ENCODE measurements at places on chromosomes 5 and 9. TPM values are rescaled to one million over a fixed set of nuclear protein-coding genes. Genes with fewer than 3 reads are reported as not detected.
A peak's percentile ranks its signal among the peaks of the same experiment; 100 is the strongest.

Gene RETREG1
- total RNA-seq = 6.3 TPM

DNA sequence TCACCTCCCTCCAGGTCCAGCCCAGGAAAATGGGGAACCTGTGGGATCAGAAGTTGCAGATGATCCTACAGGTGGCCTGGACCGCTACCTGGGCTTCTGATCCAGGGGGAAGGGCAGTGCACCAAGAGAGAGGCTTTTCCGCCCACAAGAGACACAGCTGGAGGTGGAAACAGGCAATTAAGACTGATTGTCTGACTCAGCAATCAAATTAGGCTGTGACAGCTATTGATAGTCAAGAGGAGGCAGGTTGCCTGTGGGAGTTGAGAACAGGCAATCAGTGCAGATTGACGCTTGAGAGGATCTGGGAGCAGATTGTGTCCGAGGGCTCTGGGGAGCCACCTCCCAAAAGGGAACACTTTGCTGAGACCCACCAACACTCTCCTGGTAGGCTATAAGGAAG lies 71.1 kb upstream of the SLC44A1 start:
- H3K36me3 ChIP-seq = no peaks in the 10 kb centered on the region
- DNase-seq = peak; percentile 57
- peaks cover 30% of the 10 kb centered on the region for H3K4me1 ChIP-seq
- peaks cover 3% of the 10 kb centered on the region for H3K27me3 ChIP-seq
- H3K4me3 ChIP-seq = peak overlapping the region; percentile 54

DNA sequence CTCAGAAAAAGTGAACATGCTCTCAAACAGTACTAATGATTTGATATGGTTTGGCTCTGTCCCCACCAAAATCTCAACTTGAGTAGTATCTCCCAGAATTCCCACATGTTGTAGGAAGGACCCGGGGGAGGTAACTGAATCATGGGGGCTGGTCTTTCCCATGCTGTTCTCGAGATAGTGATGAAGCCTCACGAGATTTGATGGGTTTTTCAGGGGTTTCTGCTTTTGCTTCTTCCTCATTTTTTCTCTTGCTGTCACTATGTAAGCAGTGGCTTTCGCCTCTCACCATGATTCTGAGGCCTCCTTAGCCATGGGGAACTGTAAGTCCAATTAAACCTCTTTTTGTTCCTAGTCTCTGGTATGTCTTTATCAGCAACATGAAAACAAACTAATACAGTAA lies 401.3 kb downstream of the BNC2 start:
- no peak overlapping the region for H3K4me3 ChIP-seq
- H3K4me1 ChIP-seq = peaks cover under 1% of the 10 kb centered on the region
- H3K27me3 ChIP-seq = no peaks in the 10 kb centered on the region
- H3K36me3 ChIP-seq = peaks cover 16% of the 10 kb centered on the region

DNA sequence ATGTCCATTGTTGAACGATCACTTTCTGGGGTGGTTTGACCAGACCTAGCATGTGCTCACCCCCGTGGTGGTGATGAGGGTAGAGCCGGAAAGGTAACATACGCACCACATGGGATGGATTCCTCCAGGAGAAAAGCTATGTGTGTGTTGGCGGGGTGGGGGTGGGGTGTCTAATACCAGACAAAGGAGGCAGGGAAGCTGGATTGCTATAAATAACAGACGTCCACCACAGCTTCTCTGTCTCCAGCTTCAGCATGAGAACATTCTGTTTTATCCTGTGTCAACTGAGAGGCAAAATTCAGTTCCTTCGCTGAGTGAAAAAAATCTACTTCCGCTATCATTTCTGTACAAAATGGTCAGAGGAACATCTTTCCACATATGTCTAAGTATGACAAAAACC lies 151.0 kb downstream of the PCSK1 start:
- H3K4me1 ChIP-seq = no peaks in the 10 kb centered on the region
- H3K36me3 ChIP-seq = peaks cover 10% of the 10 kb centered on the region
- no peaks in the 10 kb centered on the region for H3K27me3 ChIP-seq
- no peak overlapping the region for H3K27ac ChIP-seq

- no peak overlapping the region for H3K4me3 ChIP-seq
- peaks cover 12% of the 10 kb centered on the region for H3K27me3 ChIP-seq
- peaks cover 12% of the 10 kb centered on the region for H3K4me1 ChIP-seq
- H3K27ac ChIP-seq = no peak overlapping the region
- H3K36me3 ChIP-seq = no peaks in the 10 kb centered on the region
Measured at GRCh38 chr5:132055441-132055807, 5.0 kb upstream of the IL3 start.

Gene MTAP
- 48.1 TPM for total RNA-seq

Gene TAL2
- 1.6 TPM for total RNA-seq

GRCh38 chr9:91711755-91712601 lies 238.1 kb downstream of the ROR2 start:
- H3K27ac ChIP-seq = no peak overlapping the region
- no peak overlapping the region for H3K4me3 ChIP-seq
- no peak for DNase-seq
- H3K36me3 ChIP-seq = no peaks in the 10 kb centered on the region

DNA sequence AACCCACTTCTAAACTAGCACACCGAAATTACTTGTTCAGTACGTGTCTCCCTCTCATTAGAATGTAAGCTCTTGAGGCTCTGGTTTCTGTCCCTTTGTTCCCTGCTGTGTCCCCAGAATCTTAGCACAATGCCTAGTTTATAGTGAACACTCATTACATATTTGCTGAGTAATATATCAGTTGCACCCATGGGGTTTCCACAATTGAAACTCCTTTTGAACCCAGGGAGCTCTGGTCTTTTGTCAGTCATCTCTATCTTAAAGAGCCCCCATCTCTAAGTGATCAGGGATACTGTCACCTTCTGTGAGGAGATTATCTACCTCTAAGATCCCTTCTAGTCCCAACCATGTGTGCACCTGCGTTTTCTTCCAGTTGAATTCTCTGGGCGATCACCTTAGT lies 12.8 kb downstream of the CAMK4 start:
- H3K4me3 ChIP-seq = no peak overlapping the region
- DNase-seq = no peak
- no peaks in the 10 kb centered on the region for H3K27me3 ChIP-seq
- H3K4me1 ChIP-seq = peaks cover 11% of the 10 kb centered on the region

Gene LRRTM2
- 28.9 TPM for total RNA-seq

Gene CYLC2
- total RNA-seq = not detected

DNA sequence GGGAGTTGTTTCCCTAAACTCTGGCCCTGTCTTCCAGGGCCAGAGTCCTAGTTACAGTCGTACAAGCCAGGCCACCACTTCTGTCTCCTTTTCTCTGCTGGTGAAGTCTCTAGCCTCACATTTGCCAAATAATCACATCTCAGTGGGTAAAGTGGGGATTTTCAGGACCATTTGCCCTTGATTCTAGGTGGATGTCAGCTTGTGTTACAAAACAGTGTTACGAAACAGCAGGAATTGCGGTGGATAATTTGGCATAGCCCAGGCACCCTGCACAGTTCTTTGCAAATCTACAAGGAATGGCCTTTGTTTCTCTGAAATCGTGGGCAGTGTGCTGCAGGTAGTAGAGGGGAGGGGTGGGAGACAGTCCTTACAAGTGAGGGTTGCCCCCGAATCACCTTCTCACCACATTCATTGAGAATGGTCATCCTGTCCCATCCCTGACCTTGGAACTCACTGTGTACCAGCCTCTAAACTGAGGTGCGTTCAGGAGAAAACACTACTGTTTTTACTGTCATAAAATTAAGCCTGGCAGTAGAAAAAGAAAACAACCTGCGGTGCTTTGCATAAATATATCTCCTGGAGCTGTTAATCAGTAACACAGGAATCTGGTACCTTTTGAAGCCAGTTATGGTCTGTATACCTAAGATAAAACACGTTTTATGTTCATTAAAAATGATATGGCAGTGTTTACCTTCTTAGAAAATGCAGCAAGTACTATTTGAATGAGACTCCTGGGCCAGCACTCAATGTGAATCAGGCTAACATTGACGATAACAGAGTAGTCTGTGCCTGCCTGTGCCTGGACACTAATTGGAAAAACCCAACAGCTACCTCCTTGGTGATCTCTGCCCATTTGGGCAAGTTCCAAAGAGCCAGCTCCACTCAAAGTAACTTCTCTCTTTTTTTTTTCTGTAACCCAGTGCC lies 44.3 kb downstream of the CYSTM1 start:
- no peaks in the 10 kb centered on the region for H3K4me1 ChIP-seq
- H3K27ac ChIP-seq = no peak overlapping the region
- peaks cover 4% of the 10 kb centered on the region for H3K27me3 ChIP-seq
- peaks cover 4% of the 10 kb centered on the region for H3K36me3 ChIP-seq
- no peak for DNase-seq

DNA sequence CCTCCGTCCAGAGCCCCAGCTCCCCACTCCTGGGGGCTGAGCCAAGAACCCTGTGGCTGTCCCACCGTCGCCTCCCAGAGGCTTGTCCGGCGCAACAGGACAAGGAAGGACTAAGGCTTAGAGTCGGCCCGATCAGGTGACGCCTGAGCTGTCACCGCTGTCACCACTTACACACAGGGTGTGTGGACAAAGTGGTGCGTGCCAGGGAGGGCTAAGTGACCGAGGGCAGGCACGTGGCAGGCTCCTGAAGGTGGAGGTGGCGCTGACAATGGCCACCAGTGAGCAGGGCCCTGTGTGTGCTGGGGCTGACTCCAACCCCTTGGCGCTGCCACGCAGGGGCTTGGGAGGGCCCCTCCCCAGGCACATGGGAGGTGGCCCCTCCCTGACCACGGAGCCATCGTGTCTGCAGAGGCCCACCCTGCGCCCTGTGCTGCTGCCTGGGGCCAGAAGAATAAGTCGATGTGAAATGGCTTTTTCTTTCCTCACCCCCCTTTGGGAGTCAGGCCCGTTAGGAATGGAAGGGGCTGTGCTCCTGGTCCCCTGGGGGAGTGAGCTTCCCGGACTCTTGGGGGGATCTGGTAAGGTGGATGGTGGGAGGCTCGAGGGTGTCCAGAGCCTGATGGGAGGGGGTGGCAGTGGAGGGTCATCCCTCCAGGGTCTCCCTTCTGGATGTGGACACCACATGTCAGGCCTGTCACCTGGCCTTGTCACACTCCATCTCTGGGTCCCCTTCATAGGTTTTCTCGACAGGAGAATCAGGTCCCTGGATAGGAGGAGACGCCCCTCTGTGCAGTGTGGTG lies 2.6 kb upstream of the GPSM1 start:
- no peak overlapping the region for H3K27ac ChIP-seq
- H3K4me3 ChIP-seq = no peak overlapping the region
- peaks cover 5% of the 10 kb centered on the region for H3K36me3 ChIP-seq
- no peak for DNase-seq
- peaks cover 7% of the 10 kb centered on the region for H3K4me1 ChIP-seq
- H3K27me3 ChIP-seq = peaks cover 10% of the 10 kb centered on the region

- H3K27ac ChIP-seq = no peak overlapping the region
- no peak overlapping the region for H3K4me3 ChIP-seq
Measured at GRCh38 chr9:90306158-90306557, 336.5 kb downstream of the DIRAS2 start.

- H3K4me1 ChIP-seq = no peaks in the 10 kb centered on the region
- no peak for DNase-seq
- no peaks in the 10 kb centered on the region for H3K36me3 ChIP-seq
- H3K4me3 ChIP-seq = peak overlapping the region; percentile 91
- H3K27me3 ChIP-seq = peaks cover 3% of the 10 kb centered on the region
Measured at GRCh38 chr5:131171276-131171810, 599 bp downstream of the LYRM7 start.

Gene RABEPK
- 11.3 TPM for total RNA-seq

GRCh38 chr5:155303120-155303519 lies 289.6 kb downstream of the KIF4B start:
- no peaks in the 10 kb centered on the region for H3K36me3 ChIP-seq
- H3K27ac ChIP-seq = no peak overlapping the region
- no peak for DNase-seq
- H3K27me3 ChIP-seq = no peaks in the 10 kb centered on the region
- H3K4me1 ChIP-seq = no peaks in the 10 kb centered on the region
- H3K4me3 ChIP-seq = no peak overlapping the region

Gene SPATA31C1
- total RNA-seq = not detected

Gene GFI1B
- not detected for total RNA-seq

All from glutamatergic neuron (in vitro differentiated cells).